ENCODE measurements at places on chromosomes 7 and 10.

- peak; percentile 84 for DNase-seq
Observed at GRCh38 chr7:25849500-25850184, 302.4 kb upstream of the NFE2L3 start.

DNA sequence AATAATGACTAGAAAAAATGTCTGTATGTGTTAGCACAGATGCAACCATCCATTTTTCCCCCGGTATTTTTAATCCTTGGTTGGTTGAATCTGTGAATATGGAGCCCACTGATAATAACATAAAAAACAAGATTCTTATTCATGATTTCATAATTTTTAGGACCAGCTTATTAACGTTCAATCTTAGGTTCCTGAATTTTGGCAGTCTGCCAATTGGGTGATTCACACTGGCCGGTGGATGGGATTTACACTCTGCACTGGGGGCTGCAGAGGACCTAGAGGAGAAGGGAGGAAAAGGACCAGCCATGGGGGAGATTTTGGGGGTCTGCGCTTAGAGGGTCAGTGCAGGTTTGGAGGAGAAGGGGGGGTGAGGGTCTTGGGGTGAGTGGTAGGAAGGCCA lies 327.9 kb downstream of the ACTR3B start:
- DNase-seq, result no peak

GRCh38 chr7:100965045-100965722 lies 4.2 kb upstream of the MUC12 start:
- DNase-seq, result no peak

GRCh38 chr10:79552143-79552542 lies 8.1 kb downstream of the SFTPA2 start:
- DNase-seq, result no peak

- DNase-seq, result no peak
Observed at GRCh38 chr10:113283189-113283588, 269.7 kb upstream of the HABP2 start.

DNA sequence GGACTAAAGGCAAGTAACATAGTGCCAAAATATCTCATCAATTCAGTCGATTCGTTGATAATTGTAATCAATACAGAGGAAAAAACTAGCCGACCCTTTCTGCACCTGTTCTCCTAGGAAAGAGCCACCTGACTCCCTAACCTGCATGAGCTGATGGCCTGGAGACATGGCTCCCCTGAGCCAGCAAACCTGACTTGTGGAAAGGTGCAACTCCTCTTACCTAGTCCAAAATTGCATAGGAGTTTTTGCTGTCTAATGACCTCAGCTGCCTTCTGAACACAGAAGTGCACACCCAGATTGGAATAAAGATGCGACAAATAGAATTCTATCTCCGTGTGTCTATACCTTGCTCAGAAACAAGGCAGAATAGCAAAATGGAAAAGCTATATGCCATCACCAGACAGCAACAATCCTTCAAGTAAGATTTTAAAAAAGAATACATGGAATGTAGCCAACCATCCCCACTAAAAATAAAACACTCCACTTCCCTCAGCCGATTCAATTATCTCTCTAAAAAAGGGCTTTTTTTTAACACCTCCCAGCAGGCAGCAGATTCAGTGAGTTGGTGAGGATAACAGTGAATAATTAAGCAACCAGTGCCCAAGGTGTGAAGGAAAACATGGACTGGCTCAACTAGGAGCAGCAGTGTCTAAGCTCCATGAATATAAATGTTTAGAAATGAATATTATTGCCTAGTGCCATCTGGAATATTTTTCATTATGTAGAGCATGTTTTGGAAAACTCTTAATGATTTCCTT lies 26.6 kb upstream of the LMTK2 start:
- DNase-seq, result no peak

DNA sequence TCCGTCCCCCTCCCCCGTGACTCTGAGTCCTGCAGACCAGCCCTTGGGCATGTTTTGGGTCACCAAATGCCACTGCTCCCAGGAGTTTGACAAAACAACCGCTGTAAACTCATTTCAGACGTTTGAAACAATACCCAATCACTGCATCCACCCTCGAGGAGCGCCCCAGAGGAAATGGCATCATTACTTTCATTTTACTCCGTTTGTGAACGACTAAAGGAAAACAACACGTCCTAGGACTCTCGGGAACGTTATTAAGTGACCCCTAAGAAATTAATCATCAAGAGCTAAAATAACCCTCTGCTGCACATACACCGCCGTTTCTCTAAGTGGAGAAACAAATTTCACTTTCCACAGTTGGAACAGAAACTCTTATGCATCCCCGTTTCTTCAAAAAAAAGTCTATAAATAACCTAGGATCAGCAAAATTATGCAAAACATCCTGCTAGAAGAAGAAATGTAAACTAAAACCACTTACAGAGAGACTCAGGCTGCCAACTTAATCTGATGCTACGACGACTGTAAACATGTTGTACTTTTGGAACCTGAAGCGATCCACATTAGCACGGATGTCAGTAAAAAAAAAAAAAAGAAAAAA lies 109.9 kb upstream of the EFCAB10 start:
- DNase-seq, result peak; percentile 47

DNA sequence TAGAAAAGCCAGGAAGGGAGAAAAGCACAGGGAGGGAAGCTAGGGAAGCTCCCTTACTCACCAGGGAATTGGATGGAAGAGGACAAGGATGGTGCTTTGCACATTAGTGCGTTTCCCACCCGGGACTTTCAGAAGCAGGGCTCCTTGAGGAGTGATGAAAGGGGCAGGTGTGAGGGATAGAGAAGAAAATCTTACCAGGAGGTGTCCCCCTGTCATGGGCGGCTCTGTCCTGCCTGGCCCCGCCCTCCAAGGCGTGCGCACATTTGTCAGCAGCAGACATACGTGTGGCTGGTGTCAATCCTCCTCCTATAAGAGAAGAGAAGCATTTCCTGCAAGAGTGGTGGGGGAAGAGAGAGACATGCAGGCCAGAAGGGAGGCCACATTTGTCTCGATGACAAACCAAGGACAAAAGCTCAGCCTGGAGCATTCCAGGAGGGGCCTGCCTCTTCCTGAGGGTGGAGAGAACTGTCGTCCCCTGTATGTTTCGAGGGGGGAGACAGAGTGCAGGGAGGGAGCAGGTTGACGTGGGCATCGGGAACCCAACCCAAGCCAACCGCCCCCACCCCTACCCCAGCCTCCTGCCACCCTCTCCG lies 47.4 kb upstream of the COMTD1 start:
- DNase-seq, result no peak

GRCh38 chr10:103802637-103803353 lies 52.6 kb downstream of the SH3PXD2A start:
- DNase-seq, result no peak

- no peak for DNase-seq
Observed at GRCh38 chr10:90075995-90076394, 374.6 kb downstream of the KIF20B start.

GRCh38 chr10:4034907-4035598 lies 250.0 kb upstream of the KLF6 start:
- DNase-seq, result peak; percentile 4

DNA sequence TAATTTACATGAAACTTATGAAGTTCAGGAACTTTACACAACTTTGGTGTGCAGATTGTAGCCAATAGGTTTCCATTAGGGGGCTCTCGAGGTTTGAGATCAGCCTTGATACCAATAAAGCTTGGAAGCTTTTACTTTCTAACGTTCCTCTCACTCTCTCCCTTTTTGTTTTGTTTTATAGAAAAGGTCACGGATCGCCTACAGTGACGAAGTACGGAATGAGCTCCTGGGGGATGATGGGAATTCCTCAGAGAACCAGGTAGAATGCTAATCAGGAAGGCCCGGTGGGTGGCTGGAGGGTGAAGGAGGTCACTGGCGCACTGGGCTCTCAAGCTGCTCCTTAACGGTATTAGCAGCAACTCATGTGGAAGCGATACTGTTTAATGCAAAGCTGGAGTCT lies 79.9 kb downstream of the VTI1A start:
- no peak for DNase-seq

GRCh38 chr10:71367271-71367670 lies 29.4 kb upstream of the CDH23 start:
- peak; percentile 45 for DNase-seq

GRCh38 chr10:125779403-125780327 lies 4.0 kb upstream of the MMP21 start:
- DNase-seq, result no peak

DNA sequence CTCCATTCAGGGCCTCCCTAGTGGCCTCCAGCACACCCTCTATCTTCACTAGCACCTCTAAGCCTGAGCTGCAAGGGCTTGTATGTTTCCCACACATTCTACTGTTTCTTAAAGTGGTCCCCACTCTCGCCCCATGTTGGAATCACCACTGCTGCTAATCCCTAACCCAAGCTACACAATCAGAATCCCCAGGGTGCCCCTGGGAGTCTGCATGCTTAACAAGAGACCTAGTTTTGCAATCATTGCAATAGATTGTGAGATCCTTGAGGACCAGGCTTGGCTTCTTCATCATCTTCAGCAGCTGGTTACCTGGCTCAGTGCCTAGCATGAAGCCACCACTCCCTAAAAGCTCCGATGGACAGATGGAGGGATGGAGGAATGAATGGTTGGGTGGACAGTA lies 113.9 kb downstream of the MYOF start:
- DNase-seq, result no peak

GRCh38 chr7:115224922-115225321 lies 303.0 kb downstream of the MDFIC start:
- DNase-seq, result no peak

- no peak for DNase-seq
Observed at GRCh38 chr10:113397047-113397446, 155.8 kb upstream of the HABP2 start.
